Retina (tissue), 1 donor: ENCODE measurements at places on chromosomes 16 and 17.

GRCh38 chr17:71905376-71906031 is 215.3 kb upstream of the SOX9 start:
- peak; percentile 7 for DNase-seq

DNA sequence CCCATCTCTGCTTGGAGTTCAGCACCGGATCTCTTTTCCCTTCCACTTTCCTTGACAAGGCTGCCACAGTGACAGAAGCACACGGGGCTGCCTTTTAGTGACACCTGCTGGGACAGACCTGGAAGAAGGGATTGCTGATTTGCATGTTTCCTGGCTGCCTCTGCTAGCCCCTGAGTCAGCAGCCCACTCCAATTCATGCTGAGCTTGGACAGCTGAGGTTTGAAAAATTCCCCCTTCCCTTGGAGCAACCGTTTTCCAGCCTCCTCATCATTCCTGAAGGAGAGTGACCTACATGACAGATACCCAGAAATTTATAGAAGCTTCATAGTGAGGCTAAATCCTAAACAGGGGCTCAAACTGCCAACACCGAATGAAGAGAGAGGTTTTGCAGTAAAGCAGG is 18.8 kb upstream of the RBL2 start:
- DNase-seq, result no peak

DNA sequence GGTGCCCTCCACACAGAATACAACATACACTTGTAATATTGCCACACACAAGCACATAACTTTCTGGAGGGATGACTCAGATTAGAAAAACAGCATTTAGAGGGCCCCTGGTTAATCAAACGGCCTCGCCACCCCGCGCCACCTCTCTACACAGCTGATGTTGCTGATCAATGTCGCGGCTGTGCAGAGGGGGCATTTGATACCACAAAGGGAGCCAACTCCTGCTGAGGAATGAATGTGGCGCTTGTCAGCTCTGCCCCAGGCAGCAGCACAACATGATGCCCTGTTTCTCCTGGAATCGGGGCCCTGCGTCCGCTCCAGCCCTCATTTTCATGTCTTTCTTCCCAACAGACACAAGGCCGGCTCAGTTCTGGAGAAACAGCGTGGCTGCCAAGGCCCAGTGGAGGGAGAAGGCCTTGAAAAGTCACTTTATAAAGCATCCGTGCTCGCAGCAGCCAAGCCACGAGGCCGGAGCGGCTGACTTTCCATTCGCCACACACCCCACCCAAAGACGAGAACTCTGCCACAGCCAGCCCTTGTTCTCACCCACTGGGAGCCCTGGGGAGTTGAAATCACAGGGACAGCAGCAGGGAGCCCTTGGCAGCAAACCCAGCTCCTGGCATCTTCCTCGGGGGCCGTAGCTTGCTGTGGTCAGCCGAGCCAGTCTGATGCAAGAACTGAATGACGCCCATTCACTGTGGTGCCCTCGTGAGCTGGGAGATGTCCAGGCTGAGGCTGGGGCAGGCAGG is 65.6 kb downstream of the XYLT1 start:
- peak; percentile 38 for DNase-seq

DNA sequence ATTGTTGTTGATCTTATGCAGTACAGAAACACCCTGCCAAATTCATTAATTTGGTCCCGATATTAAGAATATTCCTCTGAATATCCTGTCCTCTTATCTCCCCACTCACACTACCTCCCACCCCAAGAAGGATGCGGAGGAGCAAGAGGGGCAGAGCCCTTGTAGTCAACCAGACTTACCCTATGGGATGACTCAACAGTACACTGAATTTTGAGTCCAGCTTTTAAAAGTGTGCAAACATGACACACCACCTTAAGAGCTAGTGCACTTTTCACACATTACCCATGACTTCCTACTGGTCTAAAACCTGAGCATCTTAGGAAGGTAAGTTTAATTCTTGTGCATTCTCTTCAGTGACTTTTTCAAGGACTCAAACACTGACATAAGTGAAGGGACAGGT is 9.5 kb downstream of the USP22 start:
- DNase-seq, result no peak

GRCh38 chr17:66276328-66276937 is 26.0 kb upstream of the PRKCA start:
- no peak for DNase-seq

- DNase-seq, result no peak
These were observed 1.2 kb downstream of the EPX start for GRCh38 chr17:58193641-58194255.

GRCh38 chr17:57868910-57869616 is 19.2 kb upstream of the MRPS23 start:
- no peak for DNase-seq

DNA sequence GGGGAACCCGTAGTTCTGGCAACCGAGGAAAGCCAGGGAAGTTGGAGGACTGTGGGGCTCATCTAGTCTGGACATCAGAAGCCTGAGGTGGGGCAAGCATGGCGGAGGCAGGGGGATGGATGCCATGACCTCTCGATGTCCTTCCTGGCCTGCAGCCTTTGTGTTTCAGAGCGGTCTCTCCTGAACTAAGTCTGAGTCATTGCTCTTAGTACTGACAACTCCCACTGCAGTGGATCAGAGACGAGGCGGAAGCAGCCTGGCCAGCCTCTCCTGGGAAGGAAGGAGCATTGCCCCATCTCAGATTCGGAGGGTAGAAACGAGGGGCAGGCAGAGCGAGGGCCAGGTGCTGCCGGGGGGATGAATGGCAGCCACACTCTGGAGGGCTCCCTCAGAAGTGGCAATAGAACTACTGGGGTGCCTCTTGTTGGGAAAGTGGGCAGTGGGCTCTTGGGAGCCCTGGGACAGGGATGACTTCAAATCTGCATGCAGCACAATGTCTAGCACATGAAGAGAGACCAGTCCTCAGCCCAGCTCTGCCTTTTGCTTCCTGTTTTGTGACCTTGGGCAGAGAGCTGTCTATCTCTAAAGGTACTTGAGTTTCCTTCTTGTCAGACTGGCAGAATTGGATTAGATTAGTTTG is 3.6 kb upstream of the STAC2 start:
- DNase-seq, result no peak

DNA sequence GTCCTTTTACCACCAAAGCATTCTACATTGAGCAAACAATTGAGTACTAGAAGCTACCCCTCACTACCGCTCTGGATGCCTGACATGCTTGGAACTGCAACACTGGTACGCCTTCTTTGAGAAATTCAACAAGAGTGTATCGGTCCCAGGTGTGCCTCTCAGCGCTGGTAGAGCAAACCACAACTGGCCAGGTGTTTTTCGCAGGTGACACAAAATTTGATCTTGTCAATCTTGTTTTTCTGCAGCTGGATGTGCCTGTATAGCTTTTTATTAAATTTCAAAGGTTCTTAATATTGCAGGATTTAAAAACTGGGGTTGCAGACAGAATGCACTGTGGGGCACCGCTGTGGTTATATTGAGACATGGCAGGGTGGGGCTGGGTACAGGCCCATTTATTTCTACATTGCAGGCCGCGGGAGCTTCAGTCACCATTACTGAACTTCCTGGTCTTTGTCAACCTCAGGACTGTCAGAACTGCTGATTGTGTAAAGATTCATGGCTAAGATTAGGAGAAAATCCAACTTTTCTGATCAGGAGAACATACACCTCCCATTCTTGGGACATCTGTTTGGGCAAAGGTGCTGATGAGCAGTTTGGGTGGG is 4.5 kb upstream of the SNX20 start:
- no peak for DNase-seq

- peak; percentile 76 for DNase-seq
These were observed 26.7 kb downstream of the METRNL start for GRCh38 chr17:83106056-83106588.

DNA sequence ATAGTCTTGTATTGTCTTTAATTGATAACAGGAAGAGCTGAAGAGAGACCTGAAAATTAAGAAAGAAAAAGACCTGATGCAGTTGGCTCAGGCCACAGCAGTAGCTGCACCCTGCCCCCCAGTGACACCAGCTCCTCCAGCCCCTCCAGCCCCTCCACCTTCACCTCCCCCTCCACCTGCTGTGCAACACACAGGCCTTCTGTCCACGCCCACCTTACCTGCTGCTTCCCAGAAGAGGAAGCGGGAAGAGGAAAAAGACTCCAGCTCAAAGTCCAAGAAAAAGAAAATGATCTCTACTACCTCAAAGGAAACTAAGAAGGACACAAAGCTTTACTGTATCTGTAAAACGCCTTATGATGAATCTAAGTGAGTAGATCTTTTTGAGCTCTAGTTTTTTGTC is 36.8 kb downstream of the C17orf58 start:
- no peak for DNase-seq

DNA sequence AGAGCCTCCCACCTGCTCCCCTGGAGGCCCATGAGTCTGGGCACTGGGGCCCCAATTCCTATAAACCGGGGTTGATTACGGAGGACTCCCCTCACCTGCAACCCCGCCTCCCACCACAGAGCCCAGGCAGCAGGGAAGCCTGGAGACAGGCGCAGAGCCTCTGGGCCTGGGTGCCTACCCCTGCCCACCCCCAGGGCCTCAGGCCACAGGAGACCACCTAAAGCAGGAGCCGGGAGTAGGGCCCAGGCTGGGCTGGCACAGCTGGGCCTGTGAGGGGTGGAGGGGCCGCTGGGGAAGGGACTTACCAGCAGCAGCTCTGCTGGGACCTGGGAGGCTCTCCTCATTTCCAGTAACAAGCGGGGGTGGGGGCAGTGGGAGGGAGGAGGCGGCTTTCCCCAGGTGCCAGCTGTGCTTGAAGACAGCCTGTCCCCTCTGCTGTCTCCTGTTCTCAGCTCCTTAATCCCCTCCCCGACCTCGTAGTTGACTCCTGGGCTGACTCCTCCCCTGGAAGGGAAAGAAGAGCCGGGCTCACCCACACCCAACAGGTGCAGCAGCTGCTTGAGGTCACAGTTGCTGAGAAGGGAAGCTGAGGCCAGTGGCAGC is 46.8 kb downstream of the TMEM235 start:
- DNase-seq, result no peak

DNA sequence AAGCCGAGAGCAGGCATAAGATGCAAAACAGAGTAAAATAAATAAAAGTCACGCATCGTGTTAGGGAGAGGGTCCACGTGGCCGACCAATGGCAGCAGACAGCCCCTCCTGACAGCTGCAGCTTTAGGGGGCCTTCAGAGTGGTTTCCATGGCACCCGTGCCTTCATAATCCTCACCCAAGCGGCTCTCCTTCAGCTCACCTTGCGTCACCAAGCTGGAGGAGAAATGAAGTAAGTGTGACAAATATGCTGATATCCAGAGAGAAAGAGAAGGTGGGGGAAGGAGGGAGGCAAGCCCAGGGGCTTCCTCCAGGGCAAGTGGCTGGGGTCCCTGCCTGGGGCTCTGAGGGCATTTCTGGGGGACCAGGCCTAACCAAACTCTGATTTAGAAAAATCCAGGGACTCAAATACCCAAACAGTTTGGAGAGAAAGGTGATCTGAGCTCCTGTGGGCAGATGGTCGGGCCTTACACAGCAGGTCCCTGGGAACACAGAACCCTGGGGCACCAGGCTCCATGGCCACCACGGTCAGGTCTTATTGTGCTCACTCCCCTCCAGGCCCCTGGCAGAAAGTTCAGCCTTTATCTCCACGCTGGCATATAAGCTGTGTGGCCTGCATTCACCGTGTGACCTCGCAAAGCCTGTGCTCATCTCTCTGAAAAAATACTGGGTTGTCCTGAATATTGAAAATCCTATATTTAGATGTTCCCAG is 80.7 kb upstream of the TNRC6C start:
- DNase-seq, result no peak

DNA sequence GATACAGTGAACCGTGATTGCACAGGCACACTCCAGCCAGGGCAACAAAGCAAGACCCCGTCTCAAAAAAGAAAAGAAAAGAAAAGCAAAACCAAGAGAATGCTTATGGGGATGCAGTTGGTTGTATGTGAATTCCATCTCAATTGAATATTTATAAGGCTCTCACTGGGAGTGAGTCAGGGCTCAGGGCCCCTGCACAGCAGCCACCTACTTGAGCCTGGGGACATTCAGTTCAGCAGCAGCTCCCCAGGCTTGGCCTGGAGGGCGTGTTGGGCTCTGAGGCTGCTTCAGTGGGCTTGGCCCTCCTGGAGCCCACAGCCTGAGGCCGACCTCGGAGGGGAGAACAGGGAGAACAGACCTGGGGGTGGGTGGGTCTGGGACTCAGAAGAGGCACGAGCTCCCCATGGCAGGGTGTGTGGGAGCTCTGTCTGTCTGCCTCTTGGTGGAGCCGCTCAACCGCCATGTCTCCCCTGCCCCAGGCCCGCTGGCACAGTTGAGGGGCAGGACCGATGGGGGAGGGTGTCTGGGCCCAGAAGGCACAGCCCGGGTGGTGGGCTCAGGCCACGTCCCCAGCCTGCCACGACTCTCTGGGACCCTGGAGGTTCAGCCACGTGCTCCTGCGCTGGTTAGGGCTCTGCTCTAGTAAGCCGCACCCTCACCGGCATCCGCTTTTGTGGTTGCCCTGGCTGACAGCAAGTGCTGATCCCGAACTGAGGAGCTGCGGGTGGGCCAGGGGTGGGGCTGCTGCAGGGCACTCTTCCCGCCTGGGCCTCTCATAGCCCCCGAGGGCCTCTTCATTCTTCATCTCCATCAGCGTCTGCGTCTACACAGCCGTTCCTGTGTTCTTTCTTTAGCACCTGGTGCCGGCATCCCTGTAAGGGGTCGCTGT is 24.8 kb downstream of the ZFPM1 start:
- peak; percentile 64 for DNase-seq

DNA sequence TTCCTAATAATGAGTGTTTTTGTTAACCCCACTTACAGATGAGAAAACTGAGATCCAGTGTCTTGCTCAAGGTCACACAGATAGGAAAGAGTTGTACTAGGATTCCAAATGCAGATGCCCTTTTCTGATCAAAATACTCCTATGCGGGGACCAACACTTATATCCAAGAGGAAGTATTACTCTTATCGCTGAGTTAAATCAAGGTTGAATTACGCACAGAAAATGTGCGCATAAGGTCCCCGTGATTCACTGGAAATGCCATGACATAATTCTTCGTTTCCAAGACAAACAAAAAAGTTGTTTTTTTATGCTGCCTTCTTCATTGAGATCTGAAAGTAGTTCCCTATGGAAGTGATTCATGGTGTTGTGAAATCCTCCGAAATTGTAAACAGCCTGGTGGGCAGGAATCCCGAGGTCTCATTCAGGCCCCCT is 463.8 kb upstream of the HSBP1 start:
- no peak for DNase-seq

DNA sequence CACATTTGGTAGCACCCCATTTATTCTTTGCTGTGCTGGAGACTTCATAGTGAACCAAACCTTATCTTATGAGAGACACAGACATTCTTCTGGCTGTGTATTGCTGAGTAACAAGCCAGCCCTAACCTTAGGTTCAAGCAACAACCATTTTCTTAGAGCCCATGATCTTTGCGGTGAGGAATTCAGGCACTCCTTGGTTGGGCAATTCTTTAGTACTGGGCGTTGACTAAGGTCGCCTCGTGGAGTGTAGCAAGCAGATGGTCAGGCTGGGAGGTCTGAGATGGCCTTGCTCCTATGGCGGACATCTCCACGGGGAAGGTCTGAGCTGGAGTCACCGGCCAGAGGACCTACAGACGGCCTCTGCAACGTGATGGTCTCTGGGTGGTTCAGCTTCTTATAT is 43.1 kb downstream of the ARSG start:
- DNase-seq, result no peak
